ENCODE measurements at places on chromosomes 6 and 20.
A peak's percentile ranks its signal among the peaks of the same experiment; 100 is the strongest.

GRCh38 chr6:162124710-162125435 is 602.7 kb downstream of the PRKN start:
- DNase-seq: no peak

DNA sequence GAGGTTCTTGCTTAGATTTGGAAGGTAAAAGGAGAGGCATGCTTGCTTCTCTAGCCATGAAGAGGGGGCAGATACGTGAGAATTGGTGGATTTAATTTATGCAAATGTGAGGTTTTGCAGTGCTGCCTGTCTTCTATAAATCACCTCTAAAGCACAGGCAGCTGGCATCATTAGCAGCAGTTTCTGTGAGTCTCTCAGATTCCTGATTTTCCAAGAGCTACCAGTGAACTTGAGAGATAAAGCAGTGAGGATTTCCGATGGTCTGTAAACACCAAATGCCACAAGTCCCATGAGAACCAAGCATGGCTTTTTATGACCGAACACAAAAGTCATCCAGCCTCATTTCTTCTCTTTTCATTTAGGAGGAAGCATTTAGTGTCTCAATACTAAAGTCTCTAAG is 3.2 kb upstream of the SIRPB2 start:
- DNase-seq: no peak

DNA sequence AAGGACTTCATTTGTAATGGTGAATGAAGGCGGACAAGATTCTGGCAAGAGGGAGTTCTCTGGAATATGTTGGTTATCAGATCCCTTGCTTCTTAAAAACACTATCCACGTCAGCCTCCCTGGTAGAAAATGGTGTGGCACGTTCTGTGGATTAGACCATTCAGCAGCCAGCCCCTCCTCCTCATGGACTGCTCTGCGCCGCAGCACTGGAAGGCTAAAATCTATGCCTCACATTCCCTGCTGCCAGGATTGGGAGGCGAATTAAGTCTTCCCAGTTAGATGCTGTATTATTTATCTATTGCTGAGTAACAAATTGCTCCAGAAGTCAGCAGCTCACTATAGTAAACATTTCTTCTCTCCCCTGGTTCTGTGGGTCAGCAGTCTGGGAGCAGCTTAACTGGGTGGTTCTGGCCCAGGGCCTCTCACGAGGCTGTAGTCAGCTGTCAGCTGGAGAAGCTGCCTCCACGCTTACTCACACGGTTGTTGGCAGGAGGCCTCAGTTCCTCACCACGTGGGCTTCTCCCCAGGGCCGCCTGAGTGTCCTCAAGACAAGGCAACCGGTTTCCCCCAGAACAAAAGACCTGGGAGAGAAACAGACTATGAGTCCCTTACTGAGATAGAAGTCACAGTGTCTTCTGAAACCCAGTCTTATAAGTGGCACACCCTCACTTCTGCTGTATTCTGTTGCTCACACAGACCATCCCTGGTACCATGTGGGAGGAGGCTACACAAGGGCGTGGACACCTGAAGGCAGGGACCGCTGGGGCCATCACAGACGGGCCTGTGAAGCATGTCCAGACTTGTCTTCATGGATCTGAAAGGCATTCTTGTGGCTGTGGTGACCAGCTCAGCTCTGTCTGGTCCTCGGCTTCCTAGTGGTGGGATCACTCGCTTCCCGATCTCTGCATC is 101.0 kb downstream of the NRN1 start:
- DNase-seq: peak; percentile 98

GRCh38 chr20:19975901-19976300 is 41.3 kb upstream of the NAA20 start:
- DNase-seq: peak; percentile 40

DNA sequence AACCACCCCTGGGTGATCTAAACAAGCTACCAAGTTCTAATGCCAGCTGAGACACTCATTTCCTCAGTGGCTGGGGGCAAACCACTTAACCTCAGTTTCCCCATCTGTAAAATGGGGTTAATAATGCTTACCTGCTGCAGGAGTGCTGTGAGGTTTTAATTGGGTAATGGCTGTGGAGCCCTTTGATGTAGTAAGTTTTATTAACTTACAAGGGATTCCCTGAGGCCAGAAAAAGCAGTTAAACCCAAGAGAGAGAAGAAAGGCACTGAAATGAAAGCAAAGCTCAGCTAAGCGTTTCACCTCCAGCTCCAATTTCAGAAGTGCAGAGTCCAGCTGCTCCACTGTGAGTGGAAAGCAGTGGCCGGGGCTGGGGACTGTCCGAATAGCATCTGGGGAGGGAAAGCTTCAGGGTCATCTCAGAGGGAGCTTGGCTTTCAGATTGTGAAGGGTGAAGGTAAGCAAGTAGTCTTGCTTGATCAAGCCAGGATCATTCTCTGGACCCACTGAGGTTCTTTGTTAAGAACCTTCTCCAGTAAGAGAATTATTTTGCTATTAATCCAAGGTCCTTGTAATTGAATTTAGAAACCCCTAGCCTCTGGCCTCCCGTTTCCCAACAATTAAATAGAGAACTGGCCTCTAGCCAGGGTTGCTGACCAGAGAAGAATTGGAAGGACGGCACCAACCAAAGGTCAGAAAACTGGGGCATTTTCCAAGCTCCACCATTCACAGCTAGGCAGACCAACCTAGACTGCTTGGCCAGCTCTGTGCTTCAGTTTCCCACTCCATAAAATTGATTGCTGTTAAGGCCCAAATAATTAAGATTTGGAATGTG is 20.9 kb upstream of the TCP11 start:
- no peak for DNase-seq

GRCh38 chr20:64040231-64041039 is 4.5 kb downstream of the C20orf204 start:
- DNase-seq: no peak

GRCh38 chr6:40986921-40987819 is 51.9 kb downstream of the UNC5CL start:
- DNase-seq: no peak

- DNase-seq: no peak
Observed at GRCh38 chr6:131532580-131533039, 40.4 kb upstream of the ARG1 start.

- peak; percentile 34 for DNase-seq
Observed at GRCh38 chr20:23005776-23006175, 29.3 kb upstream of the SSTR4 start.

DNA sequence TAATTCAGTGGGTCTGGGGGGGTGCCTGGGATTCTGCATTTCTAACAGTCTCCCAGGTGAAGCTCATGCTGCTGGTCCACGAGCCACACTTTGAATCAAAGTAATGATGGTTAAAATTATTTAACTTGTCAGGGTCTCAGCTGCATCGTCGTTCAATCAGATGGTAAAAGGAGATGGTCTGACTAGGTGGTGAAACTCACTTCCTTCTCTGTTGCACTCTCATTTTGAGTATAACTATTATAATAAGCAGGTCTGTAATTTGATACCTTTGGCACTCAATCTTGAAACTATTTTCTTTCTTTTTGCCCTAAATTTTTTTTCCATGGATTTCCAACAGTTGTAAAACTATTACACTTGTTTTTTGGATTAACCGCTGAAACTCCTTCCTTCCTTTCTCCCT is 292.5 kb downstream of the FARS2 start:
- no peak for DNase-seq

DNA sequence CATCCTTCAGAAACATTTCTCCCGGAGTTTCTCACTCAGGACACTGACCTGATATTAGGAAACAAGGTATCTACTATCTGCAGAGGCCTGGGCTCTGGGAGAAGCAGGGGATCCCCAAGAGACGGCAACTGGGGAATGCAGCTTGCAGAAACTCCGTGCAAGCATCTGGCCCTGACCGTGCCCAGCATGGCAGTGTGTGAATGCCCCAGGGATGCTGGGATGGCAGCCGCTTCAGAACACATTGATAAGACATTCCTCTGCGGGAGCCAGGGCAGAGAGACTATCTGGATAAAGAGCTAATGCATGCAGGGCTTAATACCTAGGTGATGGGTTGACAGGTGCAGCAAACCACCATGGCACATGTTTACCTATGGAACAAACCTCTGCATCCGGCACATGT is 55.4 kb downstream of the NFATC2 start:
- DNase-seq: peak; percentile 28

DNA sequence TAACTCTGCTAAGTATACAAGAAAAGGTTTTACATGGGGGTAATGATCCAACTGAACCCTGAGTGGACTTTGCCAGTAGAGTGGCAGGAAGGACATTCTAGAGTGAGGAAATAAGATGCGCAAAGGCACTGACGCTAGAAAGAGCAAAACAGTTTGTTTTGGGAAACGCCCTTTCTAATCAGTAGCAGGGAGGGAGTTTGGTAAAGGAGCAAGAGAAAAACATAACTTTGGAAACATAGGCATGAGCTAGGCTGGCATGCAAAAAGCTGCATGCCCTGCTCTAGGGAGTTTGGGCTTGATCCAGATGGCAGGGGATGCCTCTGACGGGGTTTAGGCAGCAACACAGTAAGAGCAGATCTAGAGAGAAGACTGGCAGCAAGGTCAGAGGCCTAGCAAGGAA is 135.2 kb downstream of the DST start:
- no peak for DNase-seq

- DNase-seq: peak; percentile 49
Observed at GRCh38 chr6:169269180-169270076, 15.8 kb upstream of the THBS2 start.

GRCh38 chr6:11931296-11932035 is 80.6 kb upstream of the HIVEP1 start:
- no peak for DNase-seq

DNA sequence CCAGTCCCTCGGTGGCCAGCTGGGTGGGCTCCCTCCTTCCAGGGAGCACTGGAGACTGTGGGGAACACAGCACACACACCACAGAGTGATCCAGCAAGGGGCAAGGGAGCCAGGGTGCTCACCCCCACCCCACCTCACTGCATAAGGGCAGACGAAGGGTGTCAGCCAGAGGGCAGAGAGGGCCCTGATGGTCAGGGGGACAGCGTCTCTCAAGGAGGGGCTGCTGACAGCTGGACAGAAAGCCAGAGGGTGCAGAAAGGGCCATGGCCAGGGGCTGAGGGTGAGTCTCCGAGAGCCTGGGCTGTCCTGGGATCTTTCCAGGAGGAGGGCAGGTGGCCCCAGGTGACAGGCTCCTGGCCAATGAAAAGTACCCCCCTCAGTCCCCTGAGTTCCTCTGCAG is 73.4 kb upstream of the PMEPA1 start:
- no peak for DNase-seq

- no peak for DNase-seq
Observed at GRCh38 chr6:87946669-87947068, 101.0 kb upstream of the SPACA1 start.

GRCh38 chr6:145621776-145622175 is 113.5 kb downstream of the EPM2A start:
- DNase-seq: no peak

- DNase-seq: no peak
Observed at GRCh38 chr6:167934426-167934864, 63.0 kb upstream of the KIF25 start.

Data from myocyte (in vitro differentiated cells).